Activated CD8-positive, alpha-beta memory T cell treated with anti-CD3 and anti-CD28 coated beads for 48 hours (primary cell): ENCODE measurements at places on chromosomes 12 and 14.

GRCh38 chr14:74574090-74574433, 38.0 kb downstream of the LTBP2 start:
- no peak for DNase-seq

GRCh38 chr12:26148291-26148690, 23.5 kb upstream of the BHLHE41 start:
- DNase-seq: no peak

- DNase-seq: no peak
Measured at GRCh38 chr14:71497645-71498086, 434.6 kb upstream of the RGS6 start.

DNA sequence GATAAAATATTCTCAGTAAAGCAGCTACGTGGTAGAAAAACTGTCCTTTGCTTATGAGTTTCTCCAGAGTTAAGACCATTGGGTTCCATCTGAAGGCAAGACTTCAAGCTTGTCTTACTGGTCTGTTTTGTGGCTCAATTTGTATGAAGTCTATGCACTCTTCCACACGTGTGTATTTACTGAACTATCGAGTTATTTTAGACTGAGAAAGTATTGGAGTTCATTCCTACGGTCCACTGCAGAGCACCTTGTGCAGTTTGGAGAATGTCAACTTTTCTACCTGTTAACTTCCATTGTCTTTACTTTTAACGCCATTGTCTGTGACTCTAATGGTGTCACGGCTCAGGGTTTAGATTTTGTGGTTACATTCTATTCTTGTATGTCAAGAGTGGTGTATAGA, 3.7 kb downstream of the HIF1A start:
- no peak for DNase-seq

DNA sequence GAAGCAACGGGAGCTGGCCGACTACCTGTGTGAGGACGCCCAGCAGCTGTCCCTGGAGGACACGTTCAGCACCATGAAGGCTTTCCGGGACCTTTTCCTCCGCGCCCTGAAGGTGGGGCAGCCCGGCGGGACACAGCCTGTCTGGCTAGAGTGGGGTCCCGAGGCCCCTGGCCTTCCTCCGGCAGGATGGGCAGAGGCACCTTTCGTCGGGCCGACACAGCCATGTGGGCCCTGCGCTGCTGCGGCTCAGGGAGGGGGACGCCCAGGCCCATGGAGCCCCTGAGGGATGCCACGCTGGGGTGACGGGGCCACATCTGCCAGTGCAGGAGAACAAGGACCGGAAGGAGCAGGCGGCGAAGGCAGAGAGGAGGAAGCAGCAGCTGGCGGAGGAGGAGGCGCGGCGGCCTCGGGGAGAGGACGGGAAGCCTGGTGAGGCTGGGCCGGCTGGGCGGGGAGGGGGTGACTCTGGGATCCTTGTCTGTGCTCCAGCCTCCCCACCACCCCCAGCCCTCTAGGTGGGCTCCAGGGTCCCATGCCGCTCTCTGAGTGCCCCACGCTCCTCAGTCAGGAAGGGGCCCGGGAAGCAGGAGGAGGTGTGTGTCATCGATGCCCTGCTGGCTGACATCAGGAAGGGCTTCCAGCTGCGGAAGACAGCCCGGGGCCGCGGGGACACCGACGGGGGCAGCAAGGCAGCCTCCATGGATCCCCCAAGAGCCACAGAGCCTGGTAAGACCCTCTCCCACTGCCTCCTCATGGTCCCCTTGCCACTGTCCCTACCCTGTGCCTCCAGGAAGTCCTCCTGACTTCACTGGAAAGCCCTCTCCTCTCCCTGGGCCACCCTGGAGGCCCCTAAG, 10.9 kb upstream of the ADSS1 start:
- no peak for DNase-seq

GRCh38 chr12:128743916-128744315, 79.8 kb downstream of the SLC15A4 start:
- no peak for DNase-seq
